ENCODE measurements at places on chromosomes 12 and 14.

DNA sequence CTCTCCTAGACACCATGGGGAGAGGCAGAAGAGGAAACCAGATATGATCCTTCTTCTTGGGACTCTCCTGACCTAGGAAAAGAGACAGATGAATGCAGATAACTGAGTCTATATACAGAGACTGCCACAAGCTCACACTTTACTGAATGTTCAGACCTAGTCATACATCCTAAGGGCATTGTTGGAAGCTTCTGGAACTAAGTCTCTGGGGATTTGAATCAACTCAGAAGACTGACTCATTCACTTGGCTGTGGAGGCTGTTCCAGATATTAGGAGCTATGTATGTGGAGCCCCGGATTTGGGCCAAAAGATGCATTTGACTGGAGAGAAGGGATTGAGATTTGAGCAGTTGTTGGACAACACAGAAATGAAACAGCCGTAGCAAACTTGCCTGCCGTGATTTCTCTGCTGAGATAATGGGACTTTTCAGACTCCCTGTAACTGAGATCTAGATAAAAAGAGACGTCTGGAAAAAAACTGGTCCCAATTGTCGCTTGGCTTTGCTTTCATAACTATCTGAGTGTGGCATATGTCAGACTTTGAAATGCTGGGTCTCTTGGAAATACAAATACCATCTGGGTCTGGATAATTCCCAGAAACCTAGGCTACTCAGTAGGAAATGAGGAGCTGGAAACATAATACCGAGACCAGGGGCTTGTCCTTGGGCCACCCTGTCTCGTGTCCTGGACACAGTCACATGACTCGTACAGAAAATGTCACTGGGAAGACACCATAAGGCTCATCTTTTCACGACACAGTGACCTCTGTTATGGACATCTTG, 396.8 kb downstream of the NUAK1 start:
- no peak for DNase-seq

- DNase-seq: peak; percentile 30
These were observed 496.4 kb downstream of the PCNX1 start for GRCh38 chr14:71403656-71404055.

DNA sequence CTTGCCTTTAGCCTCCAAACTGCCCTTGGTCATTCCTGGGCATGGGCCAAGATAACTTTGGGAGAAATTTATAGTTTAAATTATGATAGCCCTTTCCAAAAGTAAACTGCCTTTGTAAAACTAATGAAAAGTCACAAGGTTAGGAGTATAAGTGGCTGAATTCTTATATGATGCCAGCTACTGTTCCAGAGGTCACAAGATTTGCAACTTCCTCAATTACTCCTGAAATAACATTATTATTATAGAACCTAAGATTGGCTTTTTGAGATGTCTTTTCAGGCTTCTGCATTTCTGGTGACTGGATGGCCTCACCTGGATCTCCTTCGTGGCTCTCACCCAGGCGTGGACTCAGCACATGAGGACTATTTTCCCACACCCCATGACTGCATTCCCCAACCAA, 55.0 kb downstream of the OSBPL8 start:
- DNase-seq: no peak

GRCh38 chr12:15387772-15388171, 65.5 kb downstream of the PTPRO start:
- no peak for DNase-seq

DNA sequence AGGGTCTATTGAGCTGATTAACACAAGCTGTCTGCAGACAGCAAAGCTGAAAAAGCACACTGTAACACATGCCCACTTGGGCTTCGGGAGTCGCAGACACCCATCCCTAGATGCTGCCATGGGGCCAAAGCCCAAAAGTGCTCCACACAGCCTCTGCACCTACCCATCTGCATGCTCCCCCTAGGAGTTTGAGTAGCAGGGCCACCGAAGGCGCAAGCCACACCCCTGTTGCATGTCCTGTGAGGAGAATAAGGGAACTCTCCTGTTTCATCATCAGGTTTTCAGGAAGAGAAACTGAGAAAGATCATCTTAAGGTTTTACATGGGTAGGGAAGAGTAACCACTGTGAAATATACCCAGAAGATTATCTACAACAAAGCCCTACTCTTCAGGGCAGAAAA, 5.6 kb upstream of the ST8SIA1 start:
- no peak for DNase-seq
